ENCODE measurements at places on chromosomes 2 and 18.

- no peaks in the 10 kb centered on the region for H3K36me3 ChIP-seq
- peaks cover 100% of the 10 kb centered on the region for H3K27me3 ChIP-seq
- no peak overlapping the region for H3K4me3 ChIP-seq
These were observed 11.5 kb downstream of the EVX2 start for GRCh38 chr2:176072292-176072669.

- H3K27me3 ChIP-seq, result no peaks in the 10 kb centered on the region
- no peak overlapping the region for H3K27ac ChIP-seq
- H3K4me1 ChIP-seq, result no peaks in the 10 kb centered on the region
These were observed 115.2 kb upstream of the KLHL29 start for GRCh38 chr2:23269747-23270146.

- DNase-seq, result no peak
- H3K36me3 ChIP-seq, result no peaks in the 10 kb centered on the region
- no peak overlapping the region for H3K4me3 ChIP-seq
- no peaks in the 10 kb centered on the region for H3K4me1 ChIP-seq
These were observed 467.2 kb downstream of the SPAG16 start for GRCh38 chr2:213751446-213751845.

DNA sequence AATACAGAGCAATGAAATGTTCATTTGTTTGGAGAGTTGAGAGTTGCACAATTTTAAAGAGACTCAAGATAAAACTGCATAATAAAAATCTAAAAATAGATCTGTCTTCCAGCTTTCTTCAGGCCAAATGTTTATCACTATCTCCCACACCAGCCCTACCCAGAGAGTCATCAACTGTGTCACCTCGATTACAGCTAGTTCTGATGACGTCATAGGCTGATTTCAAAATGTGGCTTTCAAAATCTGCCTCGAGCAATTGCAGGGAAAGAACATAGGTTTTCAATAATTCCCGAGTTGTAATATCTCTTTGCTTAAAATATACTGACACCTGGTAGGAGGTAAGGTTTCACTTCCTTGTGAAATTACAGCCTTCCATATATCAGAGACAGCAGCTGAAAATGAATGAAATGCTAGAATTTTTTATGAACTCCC, 677.6 kb upstream of the ID2 start:
- H3K4me1 ChIP-seq, result no peaks in the 10 kb centered on the region
- no peak for DNase-seq
- H3K36me3 ChIP-seq, result no peaks in the 10 kb centered on the region
- peak overlapping the region; percentile 58 for H3K27ac ChIP-seq

DNA sequence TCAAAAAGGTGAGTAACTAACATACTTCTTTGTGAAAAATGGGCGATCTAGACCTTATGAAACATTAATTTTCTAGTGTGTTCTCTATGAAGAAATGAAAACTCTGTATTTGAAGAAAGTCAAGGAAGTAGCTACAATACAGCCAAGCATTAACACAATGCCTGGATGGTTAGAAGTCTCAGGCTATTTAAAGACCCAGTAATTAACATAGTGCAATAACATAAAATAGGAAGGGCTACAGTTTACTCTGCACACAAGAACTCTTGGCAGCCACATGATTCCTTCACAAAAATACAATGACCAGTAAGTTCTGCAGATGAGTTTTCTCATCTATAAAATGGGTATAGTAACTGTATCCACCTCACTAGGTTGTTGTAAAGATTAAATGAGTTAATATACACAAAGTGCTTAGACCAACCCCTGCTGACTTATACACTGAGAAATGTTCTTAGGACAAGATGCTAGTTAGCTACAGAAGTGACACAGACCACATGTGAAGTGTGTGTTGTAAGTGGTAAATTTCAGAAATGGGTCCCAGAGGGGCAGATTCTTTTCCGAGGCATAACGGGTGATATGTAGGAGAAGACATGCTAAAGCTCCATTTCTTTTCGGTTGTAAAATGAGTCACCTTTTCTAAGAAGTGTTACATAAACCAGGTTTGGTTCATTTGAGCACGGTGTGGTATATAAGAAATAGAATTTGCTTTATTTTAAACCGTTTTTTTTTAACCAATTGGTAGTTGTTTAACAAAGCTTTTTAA, 61.8 kb downstream of the CXCR4 start:
- no peaks in the 10 kb centered on the region for H3K4me1 ChIP-seq
- DNase-seq, result no peak
- H3K36me3 ChIP-seq, result no peaks in the 10 kb centered on the region
- no peak overlapping the region for H3K27ac ChIP-seq
- no peak overlapping the region for H3K4me3 ChIP-seq
- no peaks in the 10 kb centered on the region for H3K27me3 ChIP-seq

Measured in upper lobe of right lung (tissue), 1 donor.